ENCODE measurements at places on chromosomes 4 and X.
A peak's percentile ranks its signal among the peaks of the same experiment; 100 is the strongest.

GRCh38 chr4:163395055-163395454, 51.4 kb downstream of the NPY5R start:
- no peak for DNase-seq

- no peak for DNase-seq
These were observed 188.3 kb downstream of the RASL11B start for GRCh38 chr4:53050361-53050774.

DNA sequence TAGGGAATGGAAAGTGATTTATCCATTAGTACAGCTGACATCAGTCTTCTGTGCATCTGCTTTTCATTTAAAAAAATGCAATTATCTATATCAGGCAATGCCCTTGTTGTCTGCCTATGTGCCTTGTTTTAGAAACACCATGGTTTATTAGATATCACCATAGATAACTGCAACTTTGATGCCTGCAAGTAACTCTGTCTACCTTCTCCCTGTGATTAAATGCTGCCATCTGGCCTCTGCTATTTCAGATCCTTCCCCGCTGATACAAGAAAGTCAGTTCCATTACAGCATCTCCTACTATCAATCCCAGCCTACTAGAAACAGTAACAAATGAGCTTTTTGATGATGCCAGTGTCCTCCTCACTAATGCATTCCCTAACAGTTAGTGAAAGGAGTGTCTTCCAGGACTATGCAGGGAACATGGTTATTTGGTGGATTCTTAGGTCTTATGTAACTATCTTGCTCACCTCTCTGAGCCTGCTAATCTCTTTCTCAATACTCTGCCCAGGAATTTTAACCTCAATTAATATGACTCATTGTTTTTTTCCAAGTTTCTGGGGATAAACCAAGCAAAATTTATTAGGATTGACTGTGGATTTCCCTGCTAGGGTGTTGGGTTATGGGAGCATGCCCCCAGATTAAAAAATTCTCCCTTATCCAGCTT, 444.9 kb downstream of the RAPGEF2 start:
- no peak for DNase-seq

DNA sequence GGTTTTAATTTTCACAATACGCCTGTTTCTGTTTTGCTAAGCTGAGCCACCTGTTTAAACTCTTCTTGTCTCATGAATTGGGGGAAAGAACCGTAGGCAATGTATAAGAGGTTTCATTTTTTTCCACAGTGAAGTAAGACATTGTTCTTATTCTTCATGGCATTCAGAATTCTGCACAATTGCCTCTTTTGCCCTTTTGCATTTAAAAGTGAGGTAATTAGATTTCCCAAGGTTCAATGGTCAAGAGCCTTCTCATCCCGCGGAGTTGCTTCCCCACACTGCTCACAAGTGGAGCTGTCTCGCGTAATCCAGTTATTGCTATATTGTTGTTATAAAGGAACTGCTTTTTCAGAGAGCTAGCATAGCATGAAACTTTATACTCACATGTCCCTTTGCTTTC, 90.9 kb upstream of the SPRY1 start:
- DNase-seq: no peak

- DNase-seq: no peak
These were observed 16.7 kb upstream of the PSAPL1 start for GRCh38 chr4:7451434-7451789.

GRCh38 chrX:100830547-100830946, 10.4 kb downstream of the CSTF2 start:
- DNase-seq: no peak

DNA sequence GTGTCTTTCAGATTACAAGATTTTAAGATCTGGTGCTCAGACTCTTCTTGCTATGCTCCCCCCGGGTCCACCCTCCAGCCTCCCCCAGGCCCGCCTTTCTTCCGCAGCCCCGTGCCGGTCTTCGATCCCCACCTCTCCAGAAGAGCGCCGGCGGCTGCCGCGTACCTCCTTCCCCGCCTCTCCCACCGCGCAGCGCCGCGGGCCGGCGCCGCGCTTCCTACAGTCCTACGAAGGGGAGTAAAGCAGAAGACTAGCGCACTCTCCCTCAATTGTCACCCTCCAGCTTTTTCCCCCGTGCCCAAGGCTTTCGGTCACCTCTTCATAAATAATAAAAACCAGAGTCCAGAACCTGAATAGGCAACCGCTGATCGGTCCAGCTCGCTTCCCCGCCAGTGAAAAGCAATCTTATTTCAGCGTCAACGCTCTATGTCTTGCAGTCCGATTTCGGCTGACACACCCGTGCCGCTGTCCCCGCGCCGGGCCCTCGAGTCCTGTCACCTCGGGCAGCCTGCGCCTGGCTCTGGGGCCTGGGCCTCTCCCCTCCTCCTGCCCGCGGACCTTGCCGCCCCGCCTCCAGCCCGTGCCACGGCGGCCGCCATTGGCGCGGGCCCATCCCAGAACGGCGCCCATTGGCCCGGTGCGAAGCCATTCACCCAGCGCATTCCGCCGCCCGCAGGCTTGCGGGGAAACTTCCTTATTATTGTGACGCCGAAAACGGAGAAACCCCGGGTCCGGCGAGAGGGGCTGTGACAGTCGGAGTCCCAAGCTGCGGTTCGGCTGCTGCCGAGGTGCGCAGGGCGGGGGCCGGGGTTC, at the start of gene HERC3:
HERC3 (plus strand) TSS at position 694 of the 813 bp plus-strand sequence. CDS start 13,344 bp downstream, outside the sequence.
- DNase-seq: peak; percentile 88

GRCh38 chr4:60216752-60217151, 983.4 kb upstream of the ADGRL3 start:
- no peak for DNase-seq

GRCh38 chr4:91838181-91838861, 465.4 kb upstream of the GRID2 start:
- no peak for DNase-seq

- no peak for DNase-seq
These were observed 74.8 kb upstream of the PACRGL start for GRCh38 chr4:20625426-20625825.

DNA sequence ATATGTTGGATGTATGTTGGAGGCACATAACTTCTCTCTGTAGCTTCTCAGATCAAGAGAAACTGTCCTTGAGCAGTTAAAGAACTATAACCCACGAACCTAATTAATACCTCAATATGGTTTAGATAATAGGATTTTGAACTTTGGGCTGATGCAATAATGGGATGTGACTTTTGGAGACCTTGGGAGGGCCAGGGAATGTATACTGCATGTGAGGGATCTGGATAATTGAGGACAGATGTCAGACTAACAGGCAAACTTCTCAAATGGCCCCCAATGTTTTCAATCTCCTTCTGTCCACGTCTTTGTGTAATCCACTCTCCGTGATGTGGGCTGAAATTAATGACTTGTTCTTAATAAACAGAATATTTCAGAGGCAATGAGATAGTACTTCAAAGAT, 202.2 kb upstream of the FAT4 start:
- no peak for DNase-seq

DNA sequence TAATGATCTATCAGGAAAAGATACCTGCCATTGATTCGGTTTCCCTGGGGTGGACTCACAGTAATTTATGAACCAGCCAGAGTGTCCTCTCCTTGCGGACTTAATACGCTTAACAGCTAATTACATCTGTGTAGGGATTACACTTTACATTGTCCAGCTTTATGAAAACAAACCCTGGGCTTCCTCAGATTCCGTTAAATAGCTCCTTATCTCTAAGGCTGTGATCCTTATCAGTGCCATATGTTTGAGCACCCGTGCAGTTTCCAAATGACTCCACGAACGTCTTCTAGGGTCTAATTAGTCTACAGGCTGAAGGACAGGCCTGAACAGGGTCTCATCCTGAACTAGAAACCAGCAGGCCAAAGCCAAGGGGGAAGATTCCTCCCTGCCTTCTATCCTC, 56.9 kb downstream of the KDR start:
- DNase-seq: no peak

- no peak for DNase-seq
These were observed 139.5 kb downstream of the SH3KBP1 start for GRCh38 chrX:19747652-19748610.

DNA sequence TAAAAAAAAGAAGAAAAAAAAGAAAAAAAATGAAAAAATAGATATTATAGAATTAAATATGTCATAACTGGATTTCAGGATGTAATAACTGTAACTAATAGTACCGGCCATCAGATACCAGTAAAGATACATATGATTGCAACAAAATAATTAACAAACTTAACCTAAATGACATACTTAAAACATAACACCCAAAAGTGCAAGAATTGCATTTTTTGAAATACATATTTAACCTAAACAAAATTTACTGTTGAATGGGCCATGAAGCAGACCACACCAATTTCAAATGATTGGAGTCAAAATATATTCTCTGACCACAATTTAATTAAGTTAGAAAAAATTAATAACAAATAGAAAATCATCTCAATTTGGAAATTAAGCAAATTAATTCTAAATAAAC, 33.1 kb downstream of the GABRA3 start:
- DNase-seq: no peak

DNA sequence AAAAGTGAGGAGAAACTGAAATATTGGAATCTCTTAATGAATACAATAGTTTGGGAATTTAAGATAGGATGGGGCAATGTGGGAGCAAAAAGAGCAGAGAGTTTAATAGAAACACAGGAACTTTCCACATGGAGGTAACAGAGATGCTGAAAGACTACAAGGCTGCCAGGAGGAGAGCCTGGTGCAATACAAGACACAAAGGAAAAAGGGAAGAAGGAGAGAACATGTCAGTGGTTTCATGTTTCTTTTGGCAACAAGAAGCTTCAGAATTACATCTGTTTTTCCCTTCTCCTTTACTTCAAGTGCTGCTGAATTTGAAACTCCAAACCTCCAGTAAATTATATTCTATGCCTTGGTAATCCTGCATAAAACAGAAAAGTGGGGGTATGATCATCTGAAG, 474.3 kb downstream of the FAT4 start:
- no peak for DNase-seq

DNA sequence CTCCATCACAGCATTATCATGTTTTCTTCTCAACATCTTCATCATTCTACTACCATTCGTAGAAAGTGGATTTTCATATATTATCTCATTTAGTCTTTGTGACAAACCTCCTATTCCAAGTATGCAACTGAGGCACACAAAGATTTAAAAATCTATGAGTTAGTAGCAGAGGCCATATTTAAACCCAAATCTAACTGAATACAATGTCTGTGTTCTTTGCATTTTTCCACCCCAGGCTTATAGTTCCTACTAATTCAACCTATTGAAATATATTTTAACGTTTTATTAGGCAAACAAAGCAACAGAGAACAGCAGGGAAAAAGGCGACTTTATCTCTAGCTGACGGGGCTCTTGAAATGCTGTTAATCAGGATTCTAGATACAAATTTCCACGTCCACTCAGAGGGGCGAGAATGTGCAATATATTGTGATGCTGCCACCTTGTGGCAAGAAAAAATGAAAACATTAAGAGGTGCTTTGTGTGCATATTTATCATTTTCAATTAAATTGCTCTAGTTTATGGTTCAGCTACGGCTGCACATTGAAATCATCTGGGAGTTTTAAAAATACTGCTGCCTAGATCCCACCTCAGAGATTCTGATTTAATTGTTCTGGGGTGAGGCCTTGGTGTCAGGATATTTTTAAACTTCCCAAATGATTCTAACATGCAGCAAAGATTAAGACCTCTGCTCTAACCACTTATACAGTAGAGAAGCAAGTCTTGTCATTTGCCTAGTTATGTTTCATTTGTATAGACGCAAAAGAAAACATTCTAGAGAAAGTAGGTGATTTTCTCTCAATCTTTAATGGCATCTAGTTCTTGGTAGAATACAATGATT, 315.9 kb downstream of the MAPK10 start:
- DNase-seq: peak; percentile 72

All from kidney capillary endothelial cell (primary cell).